Cerebellum (tissue), 4 donors: ENCODE measurements at places on chromosomes 16 and 17. TPM values are rescaled to one million over a fixed set of nuclear protein-coding genes. Genes with fewer than 3 reads are reported as not detected.

The TOM1L2 gene
- total RNA-seq: 39.2 TPM

The PERCC1 gene
- not detected for total RNA-seq

The TBC1D3 gene
- not detected for total RNA-seq

The ZFHX3 gene
- 4.7 TPM for total RNA-seq

DNA sequence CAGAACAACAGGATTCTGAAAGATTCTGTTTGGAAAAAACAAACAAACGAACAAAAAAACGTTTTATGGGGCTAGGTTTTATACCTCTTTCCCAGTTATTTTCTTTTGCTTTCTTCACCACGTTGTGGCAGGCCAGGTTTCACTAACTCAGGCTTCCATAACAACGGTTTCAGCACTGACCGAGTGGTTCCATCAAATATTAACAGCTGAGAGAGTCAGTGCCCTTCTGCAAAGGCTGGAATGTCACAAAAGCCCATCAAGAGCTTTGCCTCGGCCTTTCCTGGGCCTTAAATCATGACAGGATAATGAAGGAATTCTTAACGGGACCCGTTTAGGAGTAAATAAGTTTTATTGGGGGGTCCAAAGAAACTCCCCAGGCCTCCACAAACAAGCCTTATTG, 34.2 kb downstream of the MPHOSPH6 start:
- DNase-seq: no peak

GRCh38 chr17:1576500-1576899, 13.9 kb upstream of the PITPNA start:
- no peak for DNase-seq

DNA sequence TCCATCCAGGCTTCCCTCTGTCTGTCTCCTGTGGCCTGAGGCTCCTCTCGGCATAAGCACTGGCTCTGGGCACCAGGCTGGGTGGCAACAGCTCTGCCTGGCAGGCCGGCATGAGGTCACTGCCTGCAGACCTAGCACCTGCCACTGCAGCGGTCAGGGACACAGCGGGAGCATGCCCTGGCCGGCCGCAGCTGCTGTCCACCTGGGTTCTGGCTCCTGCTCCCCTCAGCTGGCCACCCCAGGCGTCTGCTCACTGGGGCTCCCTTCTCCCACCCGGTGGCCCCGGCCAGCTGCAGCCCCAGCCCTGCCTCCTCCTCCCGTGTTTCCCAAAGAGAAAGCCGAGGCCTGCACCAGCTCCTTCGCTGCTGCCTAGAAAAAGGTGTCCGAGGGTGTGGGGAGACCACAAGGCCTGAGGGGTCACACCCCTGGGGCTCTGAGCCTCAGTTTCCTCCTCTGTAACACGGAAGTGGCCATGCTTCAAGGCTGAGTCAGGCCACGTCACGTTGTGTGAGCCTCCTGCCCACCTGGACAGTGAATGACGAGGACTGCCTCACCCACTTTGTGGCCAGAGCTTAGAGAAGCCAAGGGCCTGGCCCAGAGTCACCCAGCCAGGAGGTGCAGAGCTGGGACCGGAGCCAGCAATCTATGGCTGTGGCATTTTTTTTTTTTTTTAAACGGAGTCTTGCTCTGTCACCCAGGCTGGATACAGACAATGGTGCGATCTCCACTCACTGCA, 6.7 kb downstream of the NTHL1 start:
- DNase-seq: peak; percentile 69

GRCh38 chr16:15649727-15650018, 372 bp upstream of the NDE1 start:
- DNase-seq: no peak

DNA sequence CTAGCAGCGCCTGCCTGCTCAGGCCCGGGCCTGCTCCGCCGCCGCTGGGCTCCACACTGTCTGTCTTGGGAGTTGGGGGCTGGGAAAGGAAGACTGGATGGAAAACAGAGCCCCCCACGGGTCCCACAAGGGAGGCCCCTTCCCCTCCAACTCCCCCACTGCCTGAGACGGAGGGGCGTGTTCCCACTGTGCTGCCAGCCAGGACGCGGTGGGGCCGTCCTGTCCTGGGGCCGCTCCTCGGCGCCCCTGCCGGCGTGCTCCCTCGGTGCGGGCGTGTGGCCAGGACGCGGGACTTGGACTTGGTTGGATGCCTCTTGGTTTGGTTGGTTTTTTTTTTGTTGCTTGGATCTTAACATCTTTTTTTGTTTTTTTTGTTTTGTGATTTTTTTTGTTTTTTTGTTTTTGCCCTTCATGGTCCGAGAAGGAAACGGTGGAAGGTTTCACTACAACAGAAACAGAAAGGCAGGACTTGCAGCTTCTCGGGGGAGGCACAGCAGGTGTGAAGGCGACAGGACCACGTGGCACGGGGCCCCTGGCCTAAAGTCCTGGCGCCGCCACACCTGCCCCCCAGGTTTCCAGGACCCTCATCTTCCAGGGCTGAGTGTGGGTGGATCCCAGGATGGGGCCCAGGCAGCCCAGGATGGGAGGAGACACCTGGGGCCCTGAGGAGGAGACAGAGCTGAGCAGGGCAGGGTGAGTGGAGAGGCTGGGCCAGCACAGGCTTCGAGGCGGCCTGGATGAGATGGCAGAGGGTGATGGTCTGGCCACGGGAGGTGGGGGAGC, 16.0 kb downstream of the ENGASE start:
- DNase-seq: no peak

- DNase-seq: no peak
Observed at GRCh38 chr17:49915670-49916069, 53.3 kb upstream of the DLX4 start.

DNA sequence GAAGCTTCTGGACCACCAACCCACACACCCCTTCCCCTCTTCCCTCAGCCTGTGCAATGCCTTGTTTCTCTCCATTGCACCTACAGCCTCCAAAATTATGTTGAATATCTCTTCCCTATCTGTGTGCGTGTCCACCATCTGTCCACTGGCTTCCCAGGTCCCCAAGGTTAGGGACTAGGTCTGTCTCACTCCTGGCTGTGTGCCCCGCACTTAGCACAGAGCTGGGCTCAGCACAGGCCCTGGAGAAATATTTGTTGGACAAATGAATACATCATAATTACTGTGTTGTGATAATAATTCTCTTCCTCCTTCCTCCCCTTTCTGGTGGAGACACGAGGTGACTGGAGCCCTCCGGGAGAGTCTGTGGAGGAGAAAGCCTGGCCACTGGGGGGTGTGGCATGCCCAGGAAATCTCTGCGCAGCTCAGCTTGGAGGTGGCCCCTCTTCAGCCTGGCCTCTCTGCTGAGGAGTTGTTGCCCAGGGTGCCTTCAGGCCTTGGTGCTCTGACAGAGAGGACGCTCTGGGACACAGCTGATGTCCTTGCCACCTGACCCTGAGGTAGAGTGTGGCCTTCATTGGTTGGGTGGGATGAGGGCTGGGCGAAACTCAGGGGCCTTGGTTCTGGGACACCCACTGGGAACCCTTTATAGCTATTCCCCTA, 3.3 kb upstream of the BRD7 start:
- peak; percentile 69 for DNase-seq

DNA sequence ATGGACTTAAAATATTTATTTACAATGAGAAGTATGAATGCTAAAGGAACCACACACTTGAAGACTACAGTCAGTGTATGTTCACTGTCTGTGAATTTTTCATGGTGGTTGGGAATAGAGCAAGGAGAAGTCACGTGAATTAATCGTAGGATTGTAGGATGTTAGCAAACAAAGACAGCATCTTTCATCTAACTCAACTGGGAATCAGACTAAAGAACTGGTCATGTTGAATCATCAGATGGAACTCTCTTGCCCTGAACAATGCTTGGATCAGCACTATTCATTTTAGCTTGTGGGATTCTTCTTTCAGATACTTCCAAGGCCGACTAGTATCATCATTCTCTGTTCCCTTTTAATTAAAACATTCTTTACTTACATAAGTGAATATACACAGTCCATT, 18.1 kb downstream of the KCNJ2 start:
- DNase-seq: no peak

DNA sequence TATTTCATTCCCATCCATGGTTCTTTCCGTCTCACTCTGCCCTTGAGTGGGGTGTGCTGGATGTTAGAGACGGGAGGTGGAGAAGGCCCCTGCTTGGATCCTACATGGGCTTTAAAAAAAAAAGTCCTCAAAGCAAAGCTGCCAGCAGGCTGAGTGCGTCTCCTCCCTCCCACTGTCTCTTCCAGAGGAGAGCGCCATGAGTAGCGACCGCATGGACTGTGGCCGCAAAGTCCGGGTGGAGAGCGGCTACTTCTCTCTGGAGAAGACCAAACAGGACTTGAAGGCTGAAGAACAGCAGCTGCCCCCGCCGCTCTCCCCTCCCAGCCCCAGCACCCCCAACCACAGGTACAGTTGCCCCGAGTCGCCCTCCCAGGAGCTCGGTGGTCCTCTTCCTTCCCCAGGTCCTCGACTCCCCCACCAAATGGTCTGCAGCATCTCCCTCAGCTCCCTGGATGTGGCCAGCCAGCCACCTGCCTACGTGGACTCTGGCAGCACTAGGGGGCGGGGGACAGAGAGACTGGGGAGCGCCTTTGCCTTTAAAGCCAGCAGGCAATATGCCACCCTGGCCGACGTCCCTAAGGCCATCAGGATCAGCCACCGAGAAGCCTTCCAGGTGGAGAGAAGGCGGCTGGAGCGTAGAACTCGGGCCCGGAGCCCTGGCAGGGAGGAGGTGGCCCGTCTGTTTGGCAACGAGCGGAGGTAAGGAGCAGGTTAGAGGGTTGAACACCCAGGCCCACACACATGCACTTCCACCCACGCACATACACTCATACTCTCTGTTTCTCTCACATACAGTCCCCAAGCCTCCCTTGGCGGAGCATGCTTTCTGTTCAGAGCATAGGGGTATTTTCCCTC, 68.2 kb downstream of the PLD6 start:
- peak; percentile 88 for DNase-seq

DNA sequence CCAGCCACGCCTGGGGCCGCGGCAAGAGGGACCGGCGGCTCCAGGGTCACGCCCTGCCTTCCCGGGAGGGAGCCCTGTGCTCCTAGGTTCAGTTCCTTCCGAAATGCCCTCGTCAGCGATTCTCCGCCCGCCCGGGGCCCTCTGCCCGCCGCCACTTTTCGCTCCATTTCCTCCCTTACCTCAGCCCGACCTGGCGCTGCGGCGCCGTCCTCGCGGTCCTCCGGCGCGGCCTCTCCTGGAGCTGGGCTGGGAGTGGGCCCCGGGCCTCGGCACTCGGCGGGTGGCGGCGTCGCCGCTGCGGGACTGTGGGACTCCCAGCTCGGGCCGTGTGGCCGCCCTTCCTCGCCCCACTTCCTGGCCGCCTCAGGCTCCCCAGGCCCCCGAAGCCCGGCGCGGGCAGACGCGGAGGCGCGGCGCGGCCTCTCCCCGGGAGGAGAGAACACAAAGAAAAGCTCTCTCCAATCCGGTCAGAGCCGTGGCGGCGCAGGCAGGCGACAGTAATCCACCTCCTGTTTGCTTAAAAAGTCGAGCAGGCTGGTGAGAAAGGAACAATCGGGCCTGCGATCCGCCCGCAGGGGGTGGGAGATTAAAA, 1.6 kb downstream of the BAHCC1 start:
- no peak for DNase-seq

DNA sequence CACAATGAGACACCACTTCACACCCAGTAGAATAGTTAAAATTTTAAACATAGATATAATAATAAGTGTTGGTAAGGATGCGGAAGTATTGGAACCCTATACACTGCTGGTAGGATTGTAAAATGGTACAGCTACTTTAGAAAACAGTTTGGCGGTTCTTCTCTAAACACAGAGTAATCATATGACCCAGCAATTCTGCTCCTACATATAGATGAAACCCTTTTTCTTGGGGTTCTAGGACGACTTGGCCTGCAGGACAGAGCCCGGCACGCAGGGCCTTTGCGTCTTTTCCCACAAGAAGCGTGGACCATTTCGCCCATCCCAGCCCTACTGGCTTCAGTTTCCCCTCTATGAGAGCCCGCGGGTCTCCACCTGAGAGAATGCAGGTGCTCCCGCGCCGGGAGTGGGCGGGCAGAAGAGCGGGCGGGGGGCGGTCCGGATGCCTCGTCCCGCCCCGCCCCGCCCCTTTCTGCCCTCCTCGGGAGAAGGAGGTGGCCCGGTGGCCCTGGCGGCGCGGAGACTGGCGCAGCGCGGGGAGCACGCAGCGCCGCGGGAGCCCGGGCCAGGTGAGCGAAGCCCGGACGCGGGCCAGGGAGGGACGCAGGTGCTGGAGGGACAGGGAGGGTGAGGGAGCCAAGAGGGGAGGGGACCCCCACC, at the start of gene SDR42E2:
Gene SDR42E2, plus strand, starts transcription at position 508 of the 657 bp plus-strand sequence. CDS start 3,077 bp downstream, outside the sequence.
- DNase-seq: no peak
